ENCODE measurements at places on chromosomes 1 and 21.
A peak's percentile ranks its signal among the peaks of the same experiment; 100 is the strongest.

DNA sequence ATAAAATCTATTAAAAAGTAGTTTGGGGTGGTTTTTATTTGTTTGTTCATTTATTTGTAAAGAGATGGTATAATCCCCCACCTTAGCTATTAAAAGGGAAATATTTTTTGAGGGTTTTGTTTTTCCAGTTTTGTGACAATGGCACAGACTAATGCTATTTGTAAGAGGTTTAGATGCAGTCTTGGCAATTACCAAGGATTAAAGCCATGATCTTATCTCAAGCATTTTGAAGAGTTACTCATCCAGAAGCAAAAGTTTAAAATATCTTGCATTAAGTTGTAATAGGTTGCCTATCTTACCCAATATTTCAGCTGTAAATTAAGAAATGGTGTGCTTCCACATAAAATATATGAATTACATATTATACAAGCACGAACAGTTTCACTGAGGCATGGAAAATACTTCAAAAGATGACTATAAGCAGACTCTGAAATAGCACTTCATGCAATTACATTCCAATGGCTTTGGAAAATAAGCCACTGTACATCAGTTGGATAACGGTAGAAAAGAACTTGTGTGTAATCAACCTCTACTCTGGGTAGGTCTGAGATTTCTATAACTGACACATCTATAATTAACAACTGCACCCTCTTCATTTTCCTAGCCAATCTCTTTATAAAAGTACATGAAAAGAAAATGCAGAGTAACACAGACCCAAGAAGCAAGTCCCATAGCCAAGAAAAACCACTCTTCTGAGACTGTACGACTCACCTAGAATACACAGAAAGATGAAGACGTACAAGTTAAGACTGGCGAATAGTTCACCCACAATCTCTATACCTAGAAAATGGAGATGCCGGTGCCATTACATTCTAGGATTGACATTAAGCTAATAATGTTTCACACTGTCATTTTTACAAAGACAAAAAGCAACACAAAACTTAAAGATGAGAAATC, 95.2 kb downstream of the PTPN14 start:
- DNase-seq: no peak

- DNase-seq: no peak
These were observed 50.8 kb downstream of the ALPL start for GRCh38 chr1:21559788-21560567.

- no peak for DNase-seq
These were observed 8.9 kb upstream of the ITLN2 start for GRCh38 chr1:160963521-160963920.

DNA sequence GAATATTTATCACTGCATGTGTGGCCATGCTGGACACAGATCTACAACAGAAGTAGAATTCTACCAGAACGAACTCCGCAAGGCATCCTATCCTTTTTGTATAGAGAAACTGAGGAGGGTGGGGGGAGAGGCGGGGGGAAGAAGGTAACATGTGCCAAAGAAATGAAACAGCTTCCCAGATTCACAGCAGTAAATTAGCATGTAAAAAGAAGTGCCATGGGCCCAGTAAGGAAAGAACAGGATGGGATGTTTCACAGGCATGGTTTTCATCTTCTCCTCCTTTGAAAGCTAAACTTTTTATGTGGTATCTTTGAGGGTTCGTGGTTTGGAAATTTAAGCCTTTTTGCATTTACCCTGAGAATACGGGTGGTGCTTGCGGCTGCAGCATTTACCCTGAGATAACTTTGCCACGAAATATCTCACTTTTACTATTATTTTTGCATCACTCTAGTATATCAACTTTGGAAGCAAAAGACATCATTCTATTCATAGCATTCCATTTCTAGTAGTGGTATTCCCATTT, 168.9 kb downstream of the TPR start:
- no peak for DNase-seq

DNA sequence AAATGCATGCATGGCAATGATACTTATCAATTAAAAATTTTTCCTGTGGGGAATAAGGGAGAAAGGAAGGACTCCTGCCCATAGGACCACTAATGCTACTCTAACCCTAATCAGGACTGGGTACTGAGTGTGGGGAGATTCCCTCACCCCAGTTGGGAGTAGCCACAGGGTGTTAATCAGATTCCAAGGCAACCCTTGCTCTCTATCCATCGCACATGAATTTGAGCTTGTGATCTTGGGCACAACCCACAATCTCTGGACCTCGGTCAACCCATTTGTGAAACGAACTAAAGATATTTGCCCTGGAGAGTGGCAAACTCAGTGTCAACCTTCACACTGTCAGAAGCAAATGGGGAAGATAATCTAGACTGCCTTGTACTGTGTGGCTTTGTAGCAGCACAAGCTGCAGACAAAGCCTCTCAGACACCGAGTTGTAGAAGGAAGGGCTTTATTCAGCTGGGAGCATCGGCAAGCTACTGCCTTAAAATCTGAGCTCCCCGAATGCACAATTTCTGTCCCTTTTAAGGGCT, 69.5 kb downstream of the SERINC2 start:
- DNase-seq: no peak

DNA sequence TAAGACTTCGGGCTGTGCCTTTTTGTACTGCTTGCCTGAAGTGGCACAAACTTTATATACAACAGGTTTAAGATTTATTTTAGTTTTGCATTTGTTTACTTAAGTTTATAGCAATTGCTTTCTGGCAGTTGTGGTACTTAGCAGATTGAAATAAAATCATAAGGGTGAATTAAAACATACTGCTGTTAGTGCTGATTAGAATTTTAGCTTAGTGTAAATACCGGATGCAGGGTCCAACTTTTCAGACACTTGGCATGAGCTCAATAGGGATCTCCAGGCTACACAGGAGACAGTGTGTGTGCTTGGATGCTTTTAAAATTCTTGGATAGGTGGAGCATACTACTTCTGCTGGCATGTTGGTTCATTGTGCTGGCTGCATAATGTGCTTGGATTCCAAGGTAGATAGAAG, 159.6 kb downstream of the NFIA start:
- no peak for DNase-seq

DNA sequence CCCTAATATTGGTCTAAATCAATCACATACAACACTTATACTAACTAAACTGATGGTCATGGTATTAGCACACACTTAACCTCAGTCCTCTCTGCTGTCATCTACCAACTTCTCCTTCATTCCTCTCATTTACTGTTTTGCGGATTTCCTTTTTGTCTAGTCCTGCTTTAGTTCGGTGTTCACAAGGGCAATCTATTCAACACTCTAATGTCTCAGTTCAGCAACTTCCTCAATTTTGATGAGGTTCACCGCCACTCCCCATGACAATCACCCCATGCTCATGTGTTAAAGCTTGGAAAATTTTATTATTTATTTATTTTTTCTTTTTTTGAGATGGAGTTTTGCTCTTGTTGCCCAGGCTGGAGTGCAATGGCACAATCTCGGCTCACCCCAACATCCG, 301.1 kb downstream of the PTPRC start:
- no peak for DNase-seq

DNA sequence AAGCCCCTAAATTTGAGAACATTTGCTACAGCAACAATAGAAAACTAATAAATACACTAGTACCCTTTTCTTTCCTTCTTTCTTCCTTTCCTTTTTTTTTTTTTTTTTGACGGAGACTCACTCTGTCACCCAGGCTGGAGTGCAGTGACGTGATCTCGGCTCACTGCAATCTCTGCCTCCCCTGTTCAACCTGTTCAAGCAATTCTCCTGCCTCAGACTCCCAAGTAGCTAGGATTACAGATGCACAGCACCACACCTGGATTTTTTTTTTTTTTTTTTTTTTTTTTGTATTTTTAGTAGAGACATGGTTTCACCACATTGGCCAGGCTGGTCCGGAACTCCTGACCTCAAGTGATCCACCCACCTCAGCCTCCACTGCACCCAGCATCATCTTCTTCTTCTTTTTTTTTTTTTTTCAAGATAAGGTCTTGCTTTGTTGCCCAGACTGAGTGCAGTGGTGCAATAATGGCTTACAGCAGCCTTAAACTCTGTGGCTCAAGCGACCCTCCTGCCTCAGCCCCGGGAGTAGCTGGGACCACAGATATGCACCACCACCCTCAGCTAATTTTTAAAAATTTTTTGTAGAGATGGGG, 19.6 kb upstream of the CBR3 start:
- no peak for DNase-seq

DNA sequence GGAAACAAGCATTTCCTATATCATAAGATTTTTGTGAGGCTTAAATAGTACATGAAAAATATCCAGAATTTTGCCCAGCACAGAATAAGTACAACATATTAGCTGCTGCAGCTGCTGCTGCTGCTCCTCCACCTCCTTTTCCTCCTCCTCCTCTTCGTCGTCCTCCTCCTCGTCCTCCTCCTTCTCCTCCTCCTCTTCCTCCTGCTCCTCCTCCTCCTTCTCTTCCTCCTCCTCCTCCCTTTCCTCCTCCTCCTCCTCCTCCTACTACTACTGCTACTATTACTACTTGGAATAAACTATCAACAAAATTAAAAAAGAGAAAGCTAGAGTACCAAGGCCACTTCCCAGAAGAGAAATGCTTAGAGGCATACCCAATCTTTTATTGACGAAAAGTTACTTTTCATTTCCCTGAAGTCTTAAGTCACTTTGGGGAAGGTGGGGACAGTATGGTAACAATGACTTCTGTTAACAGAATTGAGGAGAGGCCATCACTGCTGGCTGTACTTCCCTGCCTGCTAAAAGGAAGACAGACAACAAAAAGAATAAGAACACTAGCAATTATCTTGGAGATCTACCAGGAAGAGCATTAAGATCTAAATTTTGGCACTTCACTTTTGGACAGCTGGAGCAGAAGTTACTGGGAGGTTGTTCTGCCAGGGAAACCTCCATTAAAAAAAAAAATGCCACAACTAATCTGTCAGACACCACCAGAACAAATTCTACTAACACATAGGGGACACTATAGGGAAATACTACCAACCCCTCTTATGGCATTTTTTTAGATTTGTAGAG, 7.1 kb downstream of the DENND1B start:
- DNase-seq: no peak

DNA sequence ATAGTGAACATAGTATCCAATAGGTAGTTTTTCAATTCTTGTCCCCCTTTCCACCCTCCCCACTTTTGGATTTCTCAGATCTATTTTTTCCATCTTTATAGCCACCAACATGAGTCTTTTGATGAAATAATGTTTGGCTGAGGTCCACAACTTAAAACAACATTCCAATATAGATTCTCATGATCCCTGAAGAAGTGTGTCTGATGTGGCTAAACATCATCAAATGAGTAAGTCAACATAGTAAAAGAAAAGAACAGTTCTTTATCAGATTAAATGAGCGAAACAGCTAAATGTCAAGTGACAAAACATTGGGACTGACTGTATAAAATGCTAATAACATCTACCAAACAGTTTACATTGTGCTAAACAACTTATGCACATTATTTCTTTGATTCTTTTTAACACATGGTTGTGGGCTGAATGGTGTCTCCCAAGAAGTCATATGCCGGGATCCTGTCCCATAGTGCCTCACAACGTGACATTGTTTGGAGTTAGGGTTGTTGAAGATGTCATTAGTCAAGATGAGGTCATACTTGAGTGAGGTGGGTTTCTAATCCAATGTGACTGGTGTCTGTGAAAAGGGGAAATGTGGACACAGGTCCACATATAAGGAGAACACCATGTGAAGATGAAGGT, 453.6 kb downstream of the LTN1 start:
- peak; percentile 37 for DNase-seq

DNA sequence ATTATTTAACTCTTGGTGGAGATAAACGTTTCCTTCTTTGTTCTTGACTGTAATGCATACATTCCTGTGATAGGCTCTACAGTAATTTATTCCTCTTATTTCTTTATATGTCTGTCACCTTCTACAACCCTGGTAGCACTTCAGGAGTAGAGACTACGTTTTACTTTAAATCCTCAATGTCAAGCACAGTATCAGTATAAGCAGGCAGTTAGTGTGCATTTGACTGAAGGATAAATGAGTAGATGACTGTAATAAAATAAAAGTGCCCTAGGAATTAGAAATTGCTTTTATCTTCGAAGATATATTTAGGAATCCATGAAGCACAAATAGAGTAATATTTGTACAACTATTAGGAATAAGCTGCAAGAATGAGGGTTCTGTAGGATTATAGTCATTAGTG, 599.6 kb upstream of the PRMT6 start:
- no peak for DNase-seq

DNA sequence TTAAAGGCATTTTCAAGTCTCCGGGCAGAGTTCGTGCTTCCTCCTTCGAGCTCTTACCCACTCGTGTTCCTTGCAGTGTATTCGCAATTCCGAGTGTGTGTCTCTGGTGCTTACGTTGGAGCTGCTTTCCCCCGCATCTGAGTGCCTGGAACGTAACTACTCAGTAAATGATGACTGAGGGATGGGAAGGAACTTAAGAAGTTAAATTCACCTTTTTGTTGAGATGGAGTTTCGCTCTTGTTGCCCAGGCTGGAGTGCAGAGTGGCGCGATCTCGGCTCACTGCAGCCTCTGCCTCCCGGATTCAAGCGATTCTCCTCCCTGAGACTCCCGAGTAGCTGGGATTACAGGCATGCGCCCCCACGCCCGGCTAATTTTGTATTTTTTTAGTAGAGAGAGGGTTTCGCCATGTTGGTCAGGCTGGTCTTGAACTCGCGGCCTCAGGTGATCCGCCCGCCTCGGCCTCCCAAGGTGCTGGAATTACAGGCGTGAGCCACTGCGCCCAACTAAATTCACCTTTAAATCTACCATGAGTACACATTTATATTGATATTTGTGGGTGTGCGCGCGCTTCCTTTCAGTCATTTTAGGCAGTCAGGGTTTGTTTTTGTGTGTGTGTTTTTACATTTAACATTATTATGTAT, 837 bp downstream of the NDUFS5 start:
- DNase-seq: no peak
